Ammon's horn (tissue), 1 donor: ENCODE measurements at places on chromosomes 3 and 15.

- peak; percentile 18 for DNase-seq
Measured at GRCh38 chr3:63934041-63934866, 22.1 kb upstream of the SCAANT1 start.

DNA sequence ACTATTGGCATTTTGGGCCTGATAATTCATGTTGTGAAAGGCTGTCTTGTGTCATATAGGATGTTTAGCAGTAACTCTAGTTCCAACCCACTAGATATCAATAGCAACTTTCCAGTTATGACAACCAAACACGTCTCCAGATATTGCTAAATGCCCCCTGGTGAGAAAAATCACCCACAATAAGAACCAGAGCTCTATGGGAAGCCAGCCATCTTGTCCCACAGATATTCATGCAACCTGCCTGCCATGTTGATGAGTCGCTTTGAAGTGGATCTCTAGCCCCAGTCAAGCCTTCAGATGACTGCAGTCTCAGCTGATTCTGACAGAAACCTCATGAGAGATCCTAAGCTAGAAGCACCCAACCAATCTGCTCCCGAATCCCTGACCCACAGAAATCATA, 5.6 kb upstream of the TNIK start:
- DNase-seq: no peak

DNA sequence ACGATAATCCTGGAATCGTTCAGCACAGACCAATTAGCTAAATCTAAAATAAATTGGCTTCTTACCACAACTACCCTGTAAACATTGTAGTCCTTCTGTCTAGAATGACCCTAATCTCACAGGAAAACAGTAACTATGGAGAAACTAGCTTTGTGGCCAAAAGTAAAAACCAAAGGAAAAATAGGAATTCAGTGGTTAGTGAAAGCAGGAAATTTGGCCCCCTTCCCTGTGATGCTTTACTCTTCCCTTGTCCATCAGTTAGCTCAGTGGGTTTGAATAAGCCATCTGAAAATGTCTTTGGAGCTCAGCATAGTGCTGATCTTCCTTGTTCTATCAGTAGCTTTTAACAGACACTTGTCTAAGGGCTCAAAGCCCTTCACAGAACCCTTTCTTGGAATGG, 1.6 kb downstream of the NMD3 start:
- DNase-seq: no peak

DNA sequence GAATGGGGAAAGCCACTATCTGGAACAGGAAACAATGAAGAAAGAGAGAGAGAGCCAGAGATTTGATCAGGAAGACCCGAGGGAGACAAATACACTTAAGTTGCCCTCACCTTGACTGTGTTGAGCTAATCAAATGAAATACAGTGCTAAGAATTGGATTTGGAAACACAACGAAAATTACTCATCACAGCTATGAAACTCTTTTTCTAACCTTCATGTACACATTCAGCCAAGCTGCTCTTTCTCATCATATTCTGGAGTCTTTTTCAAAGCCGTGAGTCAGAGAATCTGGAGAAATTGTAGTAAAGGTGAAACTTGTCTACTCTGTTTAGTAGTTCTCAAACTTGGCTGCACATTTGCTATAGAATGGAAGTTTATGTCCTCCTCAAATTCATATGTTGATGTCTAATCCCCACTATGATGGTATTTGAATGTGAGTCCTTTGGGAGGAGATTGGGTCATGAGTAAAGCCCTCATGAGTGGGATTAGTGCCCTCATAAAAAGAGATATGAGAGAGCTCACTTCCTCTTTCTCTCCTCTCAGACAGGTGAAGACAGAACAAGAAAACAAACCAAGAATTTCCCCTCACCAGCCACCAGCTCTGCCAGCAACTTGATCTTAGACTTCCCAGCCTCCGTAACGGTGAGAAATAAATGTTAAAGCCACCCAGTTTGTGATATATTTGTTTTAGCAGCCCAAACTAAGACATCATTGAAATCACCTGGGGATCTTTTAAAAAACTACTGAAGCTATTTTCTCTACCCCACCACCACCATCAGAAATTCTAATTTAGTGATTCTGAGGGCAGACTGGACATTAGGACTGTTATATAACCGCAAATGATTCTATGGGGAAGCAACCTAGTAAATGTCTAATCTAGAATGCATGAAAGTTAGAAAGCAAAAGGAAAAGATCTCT, 143.6 kb upstream of the GRM7 start:
- DNase-seq: no peak

DNA sequence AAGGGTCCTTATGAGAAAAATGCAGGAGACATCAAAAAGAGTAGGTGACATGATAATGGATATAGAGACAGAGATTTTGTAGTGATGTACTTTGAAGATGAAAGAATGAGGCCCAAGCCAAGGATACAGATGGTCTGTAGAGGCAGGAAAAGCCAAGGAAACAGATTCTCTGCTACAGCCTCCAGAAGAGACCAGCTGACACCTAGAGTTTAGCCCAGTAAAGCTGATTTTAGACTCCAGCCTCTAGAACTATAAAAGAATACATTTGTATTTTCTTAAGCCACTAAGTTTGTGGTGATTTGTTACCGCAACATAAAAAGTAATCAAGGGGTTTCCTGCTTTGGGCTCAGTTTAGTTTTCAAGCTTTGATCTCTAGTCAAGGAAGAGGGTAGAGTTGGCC, 64.8 kb downstream of the STRIT1 start:
- DNase-seq: no peak

GRCh38 chr15:39157882-39158281, 423.0 kb upstream of the THBS1 start:
- no peak for DNase-seq

GRCh38 chr3:183281126-183281797, 28.2 kb downstream of the B3GNT5 start:
- DNase-seq: no peak

DNA sequence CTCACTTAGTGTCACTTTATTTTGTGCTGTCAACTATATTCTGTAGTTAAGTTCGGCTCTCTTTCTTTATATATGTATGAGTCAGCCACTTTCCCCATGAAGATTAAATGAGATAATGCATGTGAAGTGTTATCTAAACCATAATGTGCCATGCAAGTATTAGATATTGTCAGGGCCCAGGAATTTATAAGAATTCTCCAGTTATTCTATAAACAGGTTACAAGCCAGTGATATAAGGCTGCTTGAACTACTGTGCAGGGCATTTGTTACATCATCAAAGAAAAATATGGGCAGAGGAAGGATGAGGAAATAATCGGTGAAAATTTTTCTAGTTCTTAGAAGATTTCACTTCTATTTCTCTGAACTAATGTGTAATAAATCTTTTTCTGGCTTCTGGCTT, 1049.0 kb upstream of the NR2F2 start:
- no peak for DNase-seq

GRCh38 chr3:186847437-186847836, 4.9 kb downstream of the ADIPOQ start:
- DNase-seq: no peak

DNA sequence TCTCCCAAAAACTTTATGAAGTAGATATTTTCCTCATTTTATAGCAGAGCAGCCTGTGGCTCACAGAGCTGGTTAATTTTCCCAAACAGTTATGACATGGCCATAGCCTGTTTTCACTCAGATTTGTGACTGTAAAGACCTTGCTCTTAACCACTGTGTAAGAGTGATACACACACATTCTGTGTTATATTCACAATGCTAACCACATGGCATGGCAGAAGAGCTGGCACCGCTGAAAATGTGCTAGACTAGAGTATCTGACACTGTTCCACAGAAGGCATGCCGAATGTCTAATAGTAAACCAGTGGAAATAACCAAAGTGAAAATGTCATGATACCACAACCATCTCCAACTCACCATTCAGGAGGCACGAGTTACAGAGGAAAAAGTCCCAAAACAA, 71.8 kb downstream of the PEX5L start:
- DNase-seq: no peak

GRCh38 chr3:149628957-149629670, 28.7 kb downstream of the WWTR1 start:
- DNase-seq: no peak

- no peak for DNase-seq
Measured at GRCh38 chr15:44675911-44676310, 12.4 kb upstream of the SPG11 start.

- no peak for DNase-seq
Measured at GRCh38 chr3:48090166-48090939, 74.1 kb upstream of the MAP4 start.

DNA sequence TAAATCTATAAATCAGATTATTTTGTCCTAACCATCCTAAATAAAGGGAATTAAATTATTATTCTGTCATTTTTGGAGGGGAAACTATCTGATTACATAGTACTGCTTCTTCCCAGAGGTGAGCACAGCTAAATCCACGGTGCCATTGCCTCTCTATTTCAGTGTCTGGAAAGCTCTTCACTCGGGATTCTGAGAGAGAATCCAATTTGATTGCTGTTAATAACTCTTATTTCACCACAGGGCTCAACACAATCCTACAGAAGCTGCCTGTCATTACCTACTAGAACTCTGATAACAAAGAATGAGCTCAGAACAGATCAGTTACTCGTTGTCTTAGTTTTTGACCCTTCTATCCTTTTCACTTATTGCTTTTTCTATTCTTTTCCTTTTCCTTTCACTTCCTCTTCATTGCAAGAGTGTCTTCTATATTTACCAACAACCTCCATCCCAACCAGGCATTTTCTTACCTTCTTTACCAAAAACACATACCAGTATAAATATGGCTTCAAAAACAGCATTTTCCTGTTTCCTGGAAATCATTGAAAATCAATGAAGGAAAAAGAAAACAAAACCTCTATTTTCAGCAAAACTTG, 30.4 kb downstream of the OXNAD1 start:
- no peak for DNase-seq

GRCh38 chr3:12165909-12166308, 7.2 kb upstream of the TIMP4 start:
- DNase-seq: no peak

DNA sequence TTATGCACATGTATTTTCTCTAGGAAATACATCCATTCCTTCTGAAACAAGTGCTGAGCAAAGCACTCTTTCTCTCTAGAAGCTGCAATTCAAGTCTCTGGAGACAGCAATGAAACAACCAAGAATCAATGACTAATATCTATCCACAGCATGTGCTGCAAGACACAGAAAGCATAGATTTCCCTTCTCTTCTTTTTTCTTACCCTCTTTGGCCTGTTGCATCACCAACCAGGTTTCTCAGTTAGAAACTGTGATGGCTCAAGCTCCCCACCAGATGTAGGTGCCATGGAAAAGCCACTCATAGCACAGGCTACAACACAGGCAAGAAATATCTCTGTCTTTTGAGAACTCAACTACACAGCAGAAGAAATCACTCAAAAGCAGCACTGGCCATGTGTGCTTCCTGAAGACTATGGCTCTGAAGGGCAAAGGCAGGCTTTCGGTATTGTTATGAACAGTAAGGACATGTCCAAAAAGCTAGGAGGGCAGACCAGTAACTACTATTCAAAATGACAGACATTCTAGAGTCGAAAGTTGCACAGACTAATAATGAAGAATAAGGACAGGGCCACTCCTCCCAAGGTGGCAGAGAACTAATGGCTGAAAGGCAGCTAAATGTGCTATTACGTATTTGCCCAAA, 15.5 kb downstream of the ZDHHC3 start:
- no peak for DNase-seq

DNA sequence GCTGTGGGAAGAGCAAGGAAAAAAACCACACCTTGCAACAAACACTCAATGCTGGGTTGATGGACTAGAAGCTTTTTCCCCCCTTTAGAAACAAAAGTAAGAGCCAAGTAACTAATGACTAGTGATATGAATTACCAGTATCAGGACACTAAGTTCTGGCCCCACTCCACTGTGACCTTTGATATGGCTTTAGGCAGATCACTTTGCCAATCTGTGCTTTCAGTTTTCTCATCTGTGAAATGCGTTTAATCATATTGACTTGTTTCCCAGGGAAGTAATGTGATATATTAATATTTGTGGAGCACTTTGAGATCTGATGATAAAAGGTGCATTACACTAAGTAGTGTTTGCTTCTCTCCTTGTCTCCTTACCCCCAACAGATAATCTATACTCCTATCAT, 319.3 kb upstream of the SATB1 start:
- no peak for DNase-seq

- DNase-seq: no peak
Measured at GRCh38 chr3:158185711-158186110, 75.8 kb downstream of the RSRC1 start.
